Endothelial cell of umbilical vein (primary cell): ENCODE measurements at places on chromosomes 6 and 20.

GRCh38 chr20:11159728-11160127 is 485.9 kb upstream of the JAG1 start:
- no peak overlapping the region for H3K27ac ChIP-seq
- no peaks in the 10 kb centered on the region for H3K27me3 ChIP-seq
- H3K4me3 ChIP-seq = no peak overlapping the region
- H3K36me3 ChIP-seq = no peaks in the 10 kb centered on the region

GRCh38 chr6:14634072-14634471 is 516.5 kb downstream of the CD83 start:
- H3K27ac ChIP-seq = no peak overlapping the region
- H3K36me3 ChIP-seq = no peaks in the 10 kb centered on the region
- H3K27me3 ChIP-seq = no peaks in the 10 kb centered on the region
- H3K4me3 ChIP-seq = no peak overlapping the region
- H3K4me1 ChIP-seq = no peaks in the 10 kb centered on the region
- DNase-seq = no peak

DNA sequence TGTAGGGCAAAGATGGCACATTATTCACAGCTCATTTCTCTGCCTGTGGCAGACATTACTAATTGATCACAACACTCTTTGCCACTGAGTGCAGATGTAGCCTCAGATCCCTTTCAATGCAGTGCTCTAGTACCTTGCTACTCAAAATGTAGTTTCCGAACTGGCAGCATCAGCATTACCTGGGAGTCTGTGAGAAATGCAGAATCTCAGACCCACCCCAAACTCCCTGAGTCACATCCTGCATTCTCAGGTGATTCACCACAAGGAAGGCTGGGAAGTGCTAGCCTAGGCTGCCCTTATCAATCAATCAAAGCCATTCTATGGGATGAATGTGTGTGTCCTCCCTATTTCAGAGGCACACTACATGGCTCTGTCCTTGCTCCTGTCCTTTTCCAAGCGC is 58.5 kb downstream of the PCNA start:
- no peak overlapping the region for H3K27ac ChIP-seq
- DNase-seq = peak; percentile 26
- no peak overlapping the region for H3K4me3 ChIP-seq
- peaks cover 16% of the 10 kb centered on the region for H3K4me1 ChIP-seq
- H3K36me3 ChIP-seq = no peaks in the 10 kb centered on the region

GRCh38 chr6:37511910-37512399 is 12.3 kb upstream of the CCDC167 start:
- no peaks in the 10 kb centered on the region for H3K36me3 ChIP-seq
- no peak overlapping the region for H3K4me3 ChIP-seq
- H3K4me1 ChIP-seq = no peaks in the 10 kb centered on the region

GRCh38 chr6:170404036-170404435 is 97.5 kb downstream of the FAM120B start:
- H3K27ac ChIP-seq = no peak overlapping the region
- H3K4me1 ChIP-seq = peaks cover 24% of the 10 kb centered on the region
- no peaks in the 10 kb centered on the region for H3K27me3 ChIP-seq
- no peak overlapping the region for H3K4me3 ChIP-seq
- DNase-seq = no peak
- H3K36me3 ChIP-seq = peaks cover 3% of the 10 kb centered on the region

- H3K36me3 ChIP-seq = no peaks in the 10 kb centered on the region
- peaks cover 3% of the 10 kb centered on the region for H3K27me3 ChIP-seq
- no peak overlapping the region for H3K27ac ChIP-seq
- no peak overlapping the region for H3K4me3 ChIP-seq
- no peaks in the 10 kb centered on the region for H3K4me1 ChIP-seq
Measured at GRCh38 chr6:8229915-8230756, 127.8 kb upstream of the EEF1E1 start.
